Suppressor macrophage treated with lipopolysaccharide for 4 hours (primary cell): ENCODE measurements at places on chromosomes 7 and 10.

- peak; percentile 66 for DNase-seq
Observed at GRCh38 chr10:43689618-43689954, 40.9 kb upstream of the ZNF32 start.

- DNase-seq = no peak
Observed at GRCh38 chr7:133886797-133887196, 240.3 kb upstream of the LRGUK start.

- DNase-seq = no peak
Observed at GRCh38 chr7:148304456-148304855, 286.1 kb upstream of the C7orf33 start.

- peak; percentile 45 for DNase-seq
Observed at GRCh38 chr10:25682203-25682851, 251.7 kb upstream of the MYO3A start.

- peak; percentile 15 for DNase-seq
Observed at GRCh38 chr10:69014171-69014570, 25.6 kb downstream of the KIFBP start.
